ENCODE measurements at places on chromosomes 4 and X.

- no peak for DNase-seq
Measured at GRCh38 chr4:88738180-88738579, 40.6 kb upstream of the NAP1L5 start.

DNA sequence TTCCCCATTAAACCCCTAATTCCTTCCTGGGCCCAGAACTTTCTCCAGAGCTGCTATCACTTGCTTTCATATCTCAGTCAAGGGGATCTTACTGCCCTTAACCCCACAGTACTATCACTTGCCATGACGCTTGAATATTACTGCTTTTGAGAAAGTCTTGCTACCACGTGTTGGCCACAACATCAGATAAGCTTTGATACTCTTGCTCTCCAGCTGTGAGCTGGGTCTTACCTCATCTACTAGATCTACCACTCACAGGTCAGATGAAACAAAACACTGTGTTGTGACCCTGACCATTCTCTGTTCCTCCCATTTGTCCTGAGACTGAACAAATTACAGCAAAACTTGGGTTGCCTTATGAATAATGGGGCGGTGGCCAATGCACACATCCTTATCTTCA lies 12.1 kb upstream of the TAPT1 start:
- no peak for DNase-seq

GRCh38 chr4:84944947-84945346 lies 21.5 kb downstream of the WDFY3 start:
- no peak for DNase-seq

- DNase-seq = no peak
Measured at GRCh38 chrX:9184211-9184610, 150.3 kb upstream of the FAM9B start.

DNA sequence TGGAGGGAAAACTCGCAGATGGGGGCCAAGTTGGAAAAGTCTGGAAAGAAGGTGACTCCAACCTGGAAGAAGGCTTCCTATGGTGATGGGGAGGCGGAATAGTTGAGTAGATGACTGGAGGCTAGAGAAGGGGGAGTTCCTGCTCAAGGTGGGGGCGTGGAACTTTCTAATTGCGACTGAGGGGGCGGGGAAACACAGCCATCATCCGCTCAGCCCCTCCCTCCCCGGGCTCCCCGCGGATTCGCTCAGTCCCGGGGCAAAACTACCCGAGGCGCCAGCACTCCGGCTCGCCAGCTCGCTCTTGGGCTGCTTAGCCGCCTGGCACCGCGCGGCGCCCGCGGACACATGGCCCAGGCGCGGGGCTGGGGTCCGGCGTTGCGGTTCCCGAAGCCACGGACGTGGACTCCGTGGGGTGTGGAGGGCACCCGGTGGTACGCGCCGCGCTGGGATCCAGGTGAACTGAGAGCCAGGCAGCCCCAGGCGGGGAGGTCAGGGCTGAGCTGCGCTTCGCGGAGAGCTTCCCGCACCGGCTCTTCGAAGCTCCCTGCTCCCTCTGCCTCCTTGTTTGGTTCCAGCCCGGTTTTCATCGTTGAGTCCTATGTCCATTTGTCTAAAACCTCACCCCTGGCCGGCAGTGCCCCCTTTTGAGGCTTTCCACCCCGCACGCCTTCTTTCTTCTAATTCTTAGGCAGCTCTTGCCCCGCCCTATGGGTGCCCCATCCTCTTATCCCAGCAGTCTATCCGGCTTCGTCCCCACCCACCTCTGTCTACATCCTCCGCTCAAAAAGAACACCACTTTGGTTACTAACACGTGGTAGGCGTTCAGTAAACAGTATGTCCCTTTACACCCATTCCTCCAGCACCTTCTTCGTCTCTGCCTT lies 38.9 kb downstream of the STARD8 start:
- DNase-seq = no peak

DNA sequence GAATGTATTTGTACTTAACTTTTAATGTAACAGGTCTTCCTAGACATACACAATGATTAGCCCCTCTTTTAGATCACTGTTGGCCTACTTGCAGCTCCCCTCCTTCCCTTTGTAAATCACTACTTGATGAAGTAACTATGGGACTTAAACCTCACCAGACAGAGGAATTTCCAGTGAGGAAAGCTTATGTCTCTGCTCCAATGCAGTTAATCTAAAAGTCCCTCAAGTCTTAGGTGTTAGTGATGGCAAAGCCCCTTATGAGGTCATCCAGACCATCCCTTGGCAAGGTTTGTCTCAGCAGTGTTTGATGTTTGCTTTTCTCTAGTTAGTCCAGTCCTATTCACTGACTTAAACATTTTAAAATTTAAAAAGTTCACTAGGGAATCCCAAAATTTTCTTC lies 877.3 kb upstream of the INTU start:
- no peak for DNase-seq

GRCh38 chrX:41452565-41453356 lies 5.6 kb downstream of the NYX start:
- DNase-seq = no peak

DNA sequence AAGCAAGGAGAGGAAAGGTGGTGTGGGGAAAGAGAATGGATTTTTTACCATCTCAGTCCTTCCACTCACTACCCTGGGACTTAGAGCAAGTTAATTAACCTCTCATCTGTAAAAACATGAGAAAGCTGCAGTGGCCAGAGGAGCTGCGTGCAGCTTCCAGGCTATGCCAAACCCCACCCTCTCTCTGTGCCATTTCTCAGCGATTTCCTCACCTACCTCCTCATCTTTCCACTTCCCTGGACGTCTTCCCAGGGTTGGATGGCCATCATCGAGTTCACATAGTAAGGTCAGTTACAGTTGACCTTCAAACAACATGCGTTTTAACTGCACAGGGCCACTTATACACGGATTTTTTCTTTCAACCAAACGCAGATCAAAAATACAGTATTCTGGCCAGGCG lies 64.3 kb downstream of the SMIM20 start:
- no peak for DNase-seq

DNA sequence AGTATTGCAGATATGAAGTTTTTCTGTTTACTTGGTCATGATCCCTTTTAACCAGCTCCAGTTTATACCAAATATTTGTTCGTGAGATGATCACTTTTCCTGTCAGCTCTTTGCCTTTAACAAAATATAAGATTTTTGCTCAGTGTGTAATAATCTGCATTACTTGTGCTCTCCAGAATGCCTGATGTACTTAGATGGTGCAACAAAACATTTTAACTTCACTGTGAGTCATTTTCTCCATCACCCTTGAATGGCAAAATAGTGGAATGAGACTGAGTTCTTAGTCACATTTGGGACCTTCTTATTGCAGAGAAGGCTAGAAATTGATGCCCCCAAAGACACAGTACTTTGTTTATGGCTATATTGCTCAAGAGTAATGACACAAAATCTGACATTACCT lies 252.0 kb downstream of the FRMPD4 start:
- no peak for DNase-seq

GRCh38 chr4:145168581-145169187 lies 11.7 kb downstream of the OTUD4 start:
- DNase-seq = no peak

DNA sequence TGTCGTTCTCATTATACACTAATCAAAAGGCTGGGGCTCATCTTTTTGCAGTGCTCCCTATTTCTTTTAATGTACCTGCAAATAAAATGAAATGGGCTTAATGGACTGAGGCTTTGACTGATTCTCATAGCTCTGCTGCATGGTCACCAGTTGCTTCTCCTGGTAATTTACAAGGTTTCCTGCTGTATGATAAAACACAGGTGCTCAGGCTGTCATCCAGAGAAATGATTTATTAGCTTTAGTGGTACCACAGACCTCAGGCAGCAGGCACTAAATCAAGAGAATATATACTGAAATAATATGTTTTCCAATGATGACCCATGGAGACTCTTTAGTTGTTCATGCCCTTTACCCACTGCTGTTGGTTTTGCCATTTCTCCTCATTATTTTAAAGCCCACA lies 137.7 kb downstream of the C4orf33 start:
- no peak for DNase-seq

- DNase-seq = no peak
Measured at GRCh38 chrX:103878466-103879122, 46.5 kb upstream of the RAB9B start.

DNA sequence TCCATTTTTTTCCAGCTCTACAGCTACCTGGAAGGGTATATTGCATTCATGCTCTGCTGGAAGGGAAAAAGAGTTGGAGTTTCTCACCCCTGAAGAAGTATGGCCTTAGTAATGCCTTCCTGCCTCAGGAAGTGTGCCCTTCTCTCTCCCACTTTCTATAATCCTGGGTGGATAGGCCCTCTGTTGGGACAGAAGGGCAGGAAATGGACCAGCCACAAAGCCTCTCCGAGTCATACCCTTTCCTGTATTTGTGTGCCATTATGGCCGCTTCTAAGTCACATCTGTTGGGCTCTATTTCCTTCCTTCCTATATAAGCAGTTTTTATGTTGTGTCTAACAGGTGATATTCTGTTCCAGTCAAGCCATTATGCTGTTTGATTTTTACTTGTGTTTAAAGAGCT lies 74.8 kb upstream of the SMARCA5 start:
- DNase-seq = no peak

GRCh38 chr4:2357821-2358745 lies 60.4 kb downstream of the ZFYVE28 start:
- DNase-seq = no peak

GRCh38 chr4:7044137-7044930 lies 1.2 kb downstream of the TADA2B start:
- no peak for DNase-seq

DNA sequence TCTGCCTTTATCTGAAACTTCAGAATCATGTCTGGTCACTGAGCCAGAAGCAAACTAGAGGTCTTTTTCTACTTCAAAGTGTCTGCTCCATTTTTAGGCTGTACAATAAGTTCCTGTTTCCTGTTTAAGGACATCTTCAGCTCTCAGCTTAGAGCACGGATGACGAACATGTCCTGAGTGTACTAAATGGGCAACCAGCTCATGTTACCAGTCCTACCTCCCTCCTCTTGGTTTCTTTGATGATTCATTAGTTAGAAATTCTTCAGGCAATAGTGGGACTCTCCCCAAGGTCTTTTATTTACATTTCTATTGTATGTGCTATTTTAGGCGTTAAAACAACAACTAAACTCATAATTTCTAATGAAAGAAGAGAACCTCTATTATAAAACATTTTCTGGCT lies 58.0 kb downstream of the ENPEP start:
- no peak for DNase-seq

DNA sequence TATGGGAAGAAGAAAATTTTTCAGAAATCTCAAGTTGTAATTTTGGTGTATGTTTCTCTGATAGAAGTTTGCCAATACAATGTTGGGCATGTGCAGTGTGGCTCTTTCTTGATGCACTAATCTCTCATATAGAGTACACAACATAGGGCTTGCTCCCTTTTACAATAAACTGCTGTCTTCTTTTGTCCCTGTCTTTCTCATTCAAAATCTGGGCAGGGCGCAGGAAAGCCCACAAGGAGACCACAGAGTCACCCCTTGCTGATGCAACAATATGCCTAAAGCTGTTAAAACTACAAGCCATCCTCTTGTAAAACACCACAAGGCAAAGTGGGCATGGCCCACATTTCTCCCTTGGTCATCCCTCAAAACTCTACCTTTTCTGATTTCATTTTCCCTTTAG lies 63.4 kb upstream of the TBC1D9 start:
- no peak for DNase-seq

- DNase-seq = no peak
Measured at GRCh38 chr4:52572936-52573485, 86.1 kb downstream of the USP46 start.

GRCh38 chr4:138458751-138459150 lies 216.6 kb upstream of the SLC7A11 start:
- DNase-seq = no peak

DNA sequence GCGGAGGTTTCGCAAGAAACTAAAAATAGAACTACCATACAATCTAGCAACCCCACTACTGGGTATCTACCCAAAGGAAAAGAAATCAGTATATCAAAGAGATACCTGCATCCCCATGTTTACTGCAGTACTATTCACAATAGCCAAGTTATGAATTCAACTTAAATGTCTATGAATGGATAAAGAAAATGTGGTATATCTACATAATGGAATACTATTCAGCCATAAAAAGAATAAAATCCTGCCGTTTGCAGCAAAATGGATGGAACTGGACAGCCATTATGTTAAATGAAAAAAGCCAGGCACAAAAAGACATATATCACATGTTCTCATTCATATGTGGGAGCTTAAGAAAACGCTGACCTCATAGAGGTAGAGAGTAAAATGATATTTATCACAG lies 65.3 kb downstream of the LCORL start:
- DNase-seq = no peak

DNA sequence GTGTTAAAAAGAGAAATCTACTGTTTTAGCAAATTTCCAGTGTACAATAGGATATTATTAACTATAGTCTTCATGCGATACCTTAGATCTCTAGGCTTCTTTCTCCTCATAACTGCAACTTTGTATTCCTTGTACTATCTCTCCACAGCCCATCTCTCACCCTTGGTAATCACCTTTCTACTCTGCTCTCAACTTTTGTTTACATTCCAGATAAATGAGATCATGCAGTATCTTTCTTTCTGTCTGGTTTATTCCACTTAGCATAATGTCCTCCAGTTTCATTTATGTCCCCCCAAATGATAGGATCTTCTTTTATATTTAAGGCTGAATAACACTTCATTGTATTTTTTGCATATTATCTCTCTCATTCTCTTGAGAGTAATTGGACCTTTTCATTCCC lies 165.5 kb downstream of the HS3ST1 start:
- no peak for DNase-seq

- DNase-seq = no peak
Measured at GRCh38 chr4:108168160-108168670, 517 bp downstream of the LEF1 start.

DNA sequence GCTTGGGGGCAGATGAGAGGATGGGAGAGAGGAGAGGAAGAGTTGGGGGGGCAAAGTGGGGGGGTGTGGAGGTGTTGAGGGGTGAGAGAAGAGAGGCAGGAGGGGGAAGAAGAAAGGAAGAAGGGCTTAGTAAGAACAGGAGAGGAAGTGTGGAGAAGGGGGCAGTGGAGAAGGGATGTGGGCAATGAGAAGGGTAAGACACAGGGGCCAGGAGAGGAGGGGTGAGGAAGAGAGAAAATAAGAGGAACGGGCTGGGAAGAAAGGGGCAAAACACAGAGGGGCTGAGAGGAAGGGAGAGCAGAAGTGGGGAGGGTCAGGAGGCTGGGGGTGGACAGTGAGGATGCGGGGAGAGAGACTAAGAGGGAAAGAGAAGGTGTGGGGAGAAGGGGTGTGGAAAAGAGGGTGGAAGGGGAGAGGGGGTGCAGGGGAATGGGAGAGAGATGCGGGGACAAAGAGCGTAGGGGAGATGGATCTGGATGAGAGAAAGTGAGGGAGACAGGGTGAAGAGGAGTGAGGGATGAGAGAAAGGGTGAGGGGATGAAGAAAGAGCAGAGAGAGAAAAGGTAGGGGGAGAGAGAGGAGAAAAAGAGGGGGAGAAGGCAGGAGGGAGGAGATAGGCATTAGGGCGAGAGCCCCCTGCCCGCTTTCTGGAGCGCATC lies 12.9 kb downstream of the SH3KBP1 start:
- DNase-seq = no peak

DNA sequence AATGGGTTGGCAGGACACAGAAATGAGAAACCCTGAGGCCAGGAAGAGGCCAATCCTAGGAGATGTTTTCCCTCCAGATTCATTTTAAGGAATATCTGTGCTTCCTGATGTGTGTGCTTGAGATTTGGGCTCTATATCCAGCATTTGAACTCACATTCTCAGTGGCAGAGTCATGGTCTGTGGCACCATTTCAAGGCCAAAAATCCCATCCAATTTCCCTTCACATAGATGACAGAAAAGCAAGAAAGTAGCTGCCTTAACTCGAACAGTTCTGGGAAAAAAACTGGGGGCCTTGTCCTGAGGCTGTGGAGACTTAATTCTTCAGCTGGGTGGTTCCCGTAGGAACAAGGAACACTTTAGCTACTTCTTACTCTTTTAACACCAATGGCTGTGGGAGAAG lies 27.4 kb downstream of the TAF7L start:
- no peak for DNase-seq

- no peak for DNase-seq
Measured at GRCh38 chr4:132269303-132269990, 879.6 kb upstream of the PCDH10 start.

Data from hypothalamus (tissue), 51 donors.